ENCODE measurements at places on chromosomes 6 and 20.

GRCh38 chr20:40287683-40288082 is 401.4 kb downstream of the MAFB start:
- DNase-seq: no peak

GRCh38 chr20:36835025-36835424 is 40.9 kb upstream of the TLDC2 start:
- no peak for DNase-seq

DNA sequence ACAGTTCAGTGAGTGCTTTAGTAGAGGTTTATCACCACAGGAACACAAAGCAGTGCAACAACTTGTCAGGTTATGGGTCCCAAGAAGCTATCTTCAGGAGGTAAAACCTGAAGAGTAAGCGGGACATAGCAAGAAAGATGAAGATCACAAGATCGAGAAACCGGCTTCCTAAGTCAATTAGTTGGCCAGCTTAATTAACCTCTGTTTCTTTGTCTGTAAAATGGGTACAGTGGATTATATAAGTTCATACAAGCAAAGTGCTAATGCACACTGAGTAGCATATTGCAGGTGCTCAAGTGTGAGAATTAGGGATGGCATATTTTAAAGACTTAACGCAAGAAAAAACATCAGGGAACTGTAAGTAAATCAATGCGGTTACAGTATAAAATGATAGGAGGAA is 12.5 kb downstream of the FBXO30 start:
- no peak for DNase-seq

DNA sequence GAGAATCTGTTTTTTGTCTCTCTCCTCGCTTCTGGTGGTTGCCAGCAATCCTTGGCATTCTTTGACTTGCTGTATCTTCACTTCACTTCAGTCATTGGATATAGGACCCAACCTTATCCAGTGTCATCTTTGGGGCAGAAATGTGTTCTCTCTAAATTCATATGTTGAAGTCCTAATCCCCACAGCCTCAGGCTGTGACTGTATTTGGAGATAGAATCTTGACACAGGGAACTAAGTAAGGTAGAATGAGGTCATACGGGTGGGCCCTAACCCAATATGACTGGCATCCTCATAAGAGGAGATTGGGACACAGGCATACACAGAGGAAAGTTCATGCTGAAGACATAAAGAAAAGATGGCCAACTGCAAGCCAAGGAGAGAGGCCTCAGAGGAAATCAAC is 51.9 kb upstream of the TPD52L1 start:
- DNase-seq: no peak

DNA sequence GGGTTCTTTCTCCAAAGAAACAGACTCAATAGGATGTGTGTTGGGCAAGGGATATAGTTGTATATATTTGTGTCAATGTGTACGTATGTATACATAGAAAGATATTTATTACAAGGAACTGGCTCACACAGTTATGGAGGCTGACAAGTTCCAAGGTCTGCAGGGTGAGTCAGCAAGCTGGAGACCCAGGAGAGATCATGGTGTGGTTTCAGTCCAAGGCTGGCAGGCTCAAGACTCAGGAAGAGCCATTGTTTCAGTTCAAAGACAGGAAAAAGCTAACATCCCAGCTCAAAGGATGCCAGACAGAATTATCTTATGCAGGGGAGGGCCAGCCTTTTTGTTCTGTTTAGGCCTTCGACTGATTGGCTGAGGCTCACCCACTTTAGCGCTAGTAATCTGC is 89.9 kb upstream of the RALGAPA2 start:
- no peak for DNase-seq

DNA sequence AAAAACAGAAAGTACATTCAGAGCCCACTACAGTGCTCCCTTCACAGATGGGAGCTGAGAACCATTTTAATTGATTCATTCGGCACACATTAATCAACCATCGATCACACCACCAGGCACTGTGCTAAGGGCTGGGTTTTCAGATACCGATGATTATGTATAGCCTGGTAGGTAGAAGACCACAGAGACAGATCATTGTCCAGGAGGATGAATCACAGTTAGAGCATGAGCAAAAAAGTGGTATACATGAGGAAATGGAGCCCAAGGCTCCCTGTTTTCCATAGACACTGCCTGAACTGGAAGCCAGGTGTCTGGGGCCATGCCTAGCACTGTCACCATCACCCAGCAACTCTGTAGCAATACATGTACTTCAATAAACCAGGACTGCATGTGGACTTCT is 9.0 kb upstream of the PRDM1 start:
- DNase-seq: no peak

DNA sequence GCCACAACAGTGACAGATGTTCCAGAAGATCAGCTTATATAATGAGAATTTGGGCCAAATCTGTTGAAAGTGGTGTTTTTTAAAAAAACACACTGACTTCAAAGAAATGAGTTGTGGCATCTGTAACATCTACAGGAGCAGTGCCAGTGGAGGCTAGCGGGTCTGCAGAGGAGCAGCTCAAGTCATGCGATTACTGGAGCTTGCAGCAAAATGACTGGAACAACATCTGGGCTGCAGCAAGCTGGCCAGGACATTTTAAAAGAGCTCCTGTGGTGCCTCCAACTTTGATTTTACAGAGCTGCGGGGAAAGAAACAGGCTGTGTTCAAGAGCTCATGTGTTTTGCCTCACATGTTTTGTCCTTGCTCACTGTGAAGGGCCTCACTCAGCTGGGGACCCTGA is 57.2 kb downstream of the TBX18 start:
- no peak for DNase-seq

- no peak for DNase-seq
These were observed 95.9 kb upstream of the JAG1 start for GRCh38 chr20:10769700-10770099.

GRCh38 chr20:13212750-13213149 is 8.3 kb upstream of the ISM1 start:
- no peak for DNase-seq

GRCh38 chr20:25196786-25197120 is 1.2 kb downstream of the ENTPD6 start:
- no peak for DNase-seq

DNA sequence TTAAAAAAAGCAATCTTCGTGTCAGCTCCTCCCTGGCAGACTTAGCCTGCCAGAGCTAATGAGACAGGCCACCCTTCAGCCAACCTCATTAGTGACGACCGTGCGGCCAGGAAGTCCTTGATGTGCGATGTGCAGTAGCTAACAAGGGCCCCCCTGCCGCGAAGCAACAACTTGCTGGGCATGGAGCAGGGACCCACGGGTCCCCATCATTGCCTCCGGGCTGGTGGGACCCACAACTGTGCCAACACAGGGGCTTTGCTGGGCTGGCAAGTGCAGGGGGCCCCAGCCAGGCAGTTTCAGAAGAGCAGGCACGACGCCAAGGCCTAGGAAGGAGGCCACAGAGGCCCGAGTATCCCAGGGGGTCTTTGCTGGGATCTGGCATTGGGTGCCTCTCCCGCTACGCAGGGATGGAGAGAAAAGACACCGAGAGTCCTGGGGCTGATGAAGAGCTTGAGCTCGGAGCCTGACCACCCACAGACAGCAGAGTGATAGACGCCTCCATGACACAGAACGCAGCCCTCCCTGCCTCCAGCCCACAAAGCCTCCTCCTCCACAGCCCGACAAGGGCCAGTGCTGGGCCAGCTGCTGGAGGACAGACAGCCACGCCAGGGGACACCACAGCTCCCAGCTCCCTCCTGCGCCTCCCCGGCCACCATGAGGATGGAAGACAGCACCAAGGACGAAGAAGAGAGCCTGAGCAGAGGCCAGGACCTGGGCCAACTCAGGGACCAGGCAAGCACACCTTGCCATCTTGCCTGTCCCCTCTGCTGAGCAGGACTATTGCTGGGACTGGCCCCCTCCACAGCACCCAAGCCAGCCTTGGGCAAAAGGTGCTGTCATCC is 96.6 kb downstream of the YTHDF1 start:
- no peak for DNase-seq
